Endothelial cell of umbilical vein (primary cell): ENCODE measurements at places on chromosomes 7 and 10. TPM values are rescaled to one million over a fixed set of nuclear protein-coding genes. Genes with fewer than 3 reads are reported as not detected.

TMEM213 gene
- total RNA-seq: not detected in 2 replicates

COL28A1 gene
- not detected in 2 replicates for total RNA-seq

SAP25 gene
- 2.4 and 3.2 TPM in 2 replicates for total RNA-seq

SLC26A5 gene
- not detected in 2 replicates for total RNA-seq

TMEM176B gene
- not detected in 2 replicates for total RNA-seq

IL6 gene
- 9.4 and 11.0 TPM in 2 replicates for total RNA-seq

PRF1 gene
- total RNA-seq: not detected in 2 replicates

ERVW-1 gene
- not detected in 2 replicates for total RNA-seq

GRM3 gene
- total RNA-seq: not detected in 2 replicates

CYP26C1 gene
- total RNA-seq: 2.0 and 3.0 TPM in 2 replicates

NPTX2 gene
- 0.42 and 0.53 TPM in 2 replicates for total RNA-seq

NPC1L1 gene
- total RNA-seq: not detected in 2 replicates

GNGT1 gene
- total RNA-seq: not detected in 2 replicates

TYW1 gene
- total RNA-seq: 15.2 and 15.9 TPM in 2 replicates

RASSF4 gene
- total RNA-seq: 4.6 and 7.6 TPM in 2 replicates

FKBP6 gene
- total RNA-seq: not detected in 2 replicates

CD36 gene
- total RNA-seq: 0.58 and 1.2 TPM in 2 replicates

ZRANB1 gene
- total RNA-seq: 17.3 and 17.7 TPM in 2 replicates

TBX20 gene
- total RNA-seq: not detected in 2 replicates

CYP3A7 gene
- not detected in 2 replicates for total RNA-seq

AOAH gene
- not detected in 2 replicates for total RNA-seq

PDE1C gene
- 2.9 and 3.1 TPM in 2 replicates for total RNA-seq

GIMAP1 gene
- 11.8 and 11.9 TPM in 2 replicates for total RNA-seq

SERPINE1 gene
- 2,296 and 2,645 TPM in 2 replicates for total RNA-seq

PPIA gene
- total RNA-seq: 2,542 and 2,602 TPM in 2 replicates

SPDYE2B gene
- not detected in 2 replicates for total RNA-seq
